ENCODE measurements at places on chromosomes 3 and 15.

DNA sequence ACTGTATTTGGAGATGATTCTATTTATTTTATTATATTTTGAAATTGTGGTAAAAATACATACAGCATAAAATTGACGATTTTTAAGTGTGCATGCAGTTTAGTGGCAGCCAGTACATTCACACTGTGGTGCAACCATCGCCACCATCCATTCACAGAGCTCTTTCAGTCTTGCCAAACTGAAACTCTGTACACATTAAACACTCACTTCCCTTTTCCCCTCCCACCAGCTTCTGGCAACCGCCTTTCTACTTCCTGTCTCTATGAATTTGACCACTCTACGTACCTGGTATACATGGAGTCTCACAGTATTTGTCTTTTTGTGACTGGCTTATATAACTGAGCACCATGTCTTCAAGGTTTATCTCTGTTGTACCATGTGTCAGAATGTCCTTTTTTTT lies 303.3 kb upstream of the ATP10A start:
- no peak for DNase-seq

GRCh38 chr3:49198611-49199230 lies 27.3 kb downstream of the KLHDC8B start:
- no peak for DNase-seq

DNA sequence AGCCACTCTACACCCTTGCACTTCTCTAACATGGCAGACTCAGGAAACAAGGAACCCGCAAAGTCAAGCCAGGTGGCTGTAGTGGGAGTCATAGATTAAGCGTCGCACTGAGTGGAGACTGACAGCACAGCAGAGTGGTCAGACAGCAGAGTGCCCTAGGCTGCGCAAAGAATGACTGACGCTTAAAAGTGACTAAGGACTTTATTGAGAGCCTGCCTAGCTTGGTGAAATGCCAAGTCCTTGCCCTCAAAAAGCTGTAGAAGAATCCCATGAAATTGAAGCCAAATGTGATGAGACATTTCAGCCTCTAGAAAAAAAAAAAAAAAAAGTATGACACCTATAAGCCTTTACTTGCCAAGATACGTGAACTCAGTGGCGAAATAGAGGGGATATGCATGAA lies 30.2 kb downstream of the NCEH1 start:
- no peak for DNase-seq

DNA sequence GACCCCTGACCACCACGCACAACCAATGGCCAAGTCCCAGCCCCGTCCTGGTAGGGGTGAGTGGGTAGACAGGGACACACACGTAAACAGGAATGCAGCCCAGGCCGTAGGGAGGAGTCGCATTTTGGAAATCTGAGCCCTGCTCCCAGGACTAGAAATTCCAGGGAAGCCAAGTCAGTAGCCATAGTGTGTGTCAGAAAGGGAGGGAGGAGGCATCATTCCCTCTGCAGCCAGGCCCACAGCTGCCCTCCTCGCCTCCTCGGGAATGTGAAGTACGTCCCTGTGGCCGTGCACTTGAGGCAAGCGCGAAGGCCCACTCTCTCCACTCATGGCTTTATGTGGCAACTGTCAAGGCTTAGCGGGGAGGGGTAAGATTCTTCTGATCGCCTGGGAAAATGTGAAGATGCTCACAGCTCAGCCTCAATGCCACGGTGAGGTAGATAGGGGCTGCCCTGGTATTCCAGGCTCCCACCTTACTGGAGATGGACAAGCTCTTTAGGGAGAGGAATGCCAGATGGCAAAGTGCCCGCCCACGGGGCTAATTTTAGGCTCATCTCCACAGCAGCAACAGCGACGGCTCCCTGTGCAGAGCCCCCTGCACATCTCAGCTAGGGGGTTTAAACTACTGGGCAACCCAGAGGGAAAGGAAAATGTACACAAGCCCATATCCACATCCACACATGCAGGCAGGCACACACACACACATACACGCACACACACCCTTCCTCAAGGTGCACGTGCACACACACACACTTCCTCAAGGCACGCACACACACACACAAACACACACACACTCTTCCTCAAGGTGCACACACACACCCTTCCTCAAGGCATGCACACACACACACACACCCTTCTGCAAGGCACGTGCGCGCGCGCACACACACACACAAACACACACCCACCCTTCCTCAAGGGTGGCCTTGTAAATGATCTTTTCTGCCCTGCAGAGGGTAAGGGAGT lies 65.5 kb downstream of the ADCY5 start:
- DNase-seq = no peak

DNA sequence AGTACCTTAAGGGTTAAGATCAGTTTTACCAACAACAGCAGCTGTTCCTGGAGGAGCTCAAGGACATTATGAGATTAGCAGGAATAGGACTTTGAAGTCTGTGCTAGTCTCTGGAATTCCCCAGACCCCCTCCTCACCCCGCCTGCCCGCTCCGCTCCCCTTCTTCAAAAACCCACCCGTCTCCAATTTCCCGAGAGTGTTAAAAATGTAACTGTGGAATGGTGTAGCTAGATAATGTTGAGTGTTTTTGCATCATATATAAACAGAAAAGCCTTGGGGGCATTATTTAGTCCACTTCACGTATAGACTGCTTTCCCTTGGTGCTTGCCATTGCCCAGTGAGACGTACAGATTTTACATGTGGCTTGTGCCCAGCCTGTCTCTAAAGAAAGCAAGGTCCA lies 65.0 kb upstream of the SEMA6D start:
- no peak for DNase-seq

DNA sequence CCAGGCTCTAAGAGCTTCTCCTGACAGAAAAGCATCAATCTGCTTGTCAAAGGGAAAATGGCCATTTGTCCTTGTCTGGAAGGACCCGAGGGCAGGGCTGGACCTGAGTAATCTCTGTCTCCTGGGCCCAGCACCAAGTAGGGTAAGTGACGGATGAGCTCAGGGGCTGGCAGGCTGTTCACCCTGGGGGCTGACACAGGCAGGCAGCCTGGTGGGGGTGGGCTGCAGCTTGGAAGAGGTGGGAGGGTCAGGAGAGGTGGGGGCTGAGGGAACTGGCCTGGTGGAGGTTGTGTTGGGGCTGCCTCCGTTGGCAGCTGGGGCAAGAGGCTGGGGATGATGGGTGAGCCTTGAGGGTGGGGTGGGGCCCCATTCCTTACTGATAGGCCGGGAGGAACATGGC lies 42.3 kb upstream of the ADPGK start:
- DNase-seq = no peak

DNA sequence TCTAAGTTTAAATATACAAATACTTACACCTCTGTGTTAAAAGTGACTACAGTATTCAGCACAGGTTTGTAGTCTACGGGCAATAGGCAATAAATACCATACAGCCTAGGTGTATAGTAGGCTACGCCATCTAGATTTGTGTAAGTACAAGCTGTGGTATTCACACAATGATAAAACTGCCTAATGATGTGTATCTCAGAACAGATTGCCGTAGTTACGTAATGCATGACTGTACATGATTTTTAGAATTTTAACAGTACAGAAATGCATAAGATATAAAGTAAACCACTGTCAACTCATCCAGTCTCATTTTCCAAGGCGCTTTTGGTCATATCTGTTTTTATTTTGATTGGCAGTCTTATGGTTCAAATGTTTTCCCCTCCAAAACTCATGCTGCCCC lies 365.7 kb downstream of the CTNNB1 start:
- no peak for DNase-seq

- no peak for DNase-seq
These were observed 129.4 kb downstream of the LRRK1 start for GRCh38 chr15:101048581-101049030.

DNA sequence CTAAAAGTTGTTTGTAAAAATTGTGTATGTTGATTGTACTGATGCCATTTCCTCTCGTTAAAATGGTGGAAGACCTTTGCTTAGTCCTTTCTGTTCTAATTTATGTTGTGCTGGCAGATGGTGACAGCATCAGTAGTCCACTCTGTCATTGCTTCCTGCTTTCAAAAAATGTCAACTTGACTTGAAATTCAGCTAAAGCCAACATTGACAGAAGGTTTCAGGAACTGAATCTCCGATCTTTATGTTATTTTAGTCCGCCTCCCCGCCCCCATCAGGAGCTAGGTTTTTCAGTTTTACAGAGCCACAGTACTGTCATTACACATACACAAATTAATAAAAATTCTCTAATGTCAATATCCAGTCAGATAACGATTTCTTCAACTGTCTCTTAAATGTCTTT lies 1.5 kb downstream of the CEP63 start:
- DNase-seq = no peak

DNA sequence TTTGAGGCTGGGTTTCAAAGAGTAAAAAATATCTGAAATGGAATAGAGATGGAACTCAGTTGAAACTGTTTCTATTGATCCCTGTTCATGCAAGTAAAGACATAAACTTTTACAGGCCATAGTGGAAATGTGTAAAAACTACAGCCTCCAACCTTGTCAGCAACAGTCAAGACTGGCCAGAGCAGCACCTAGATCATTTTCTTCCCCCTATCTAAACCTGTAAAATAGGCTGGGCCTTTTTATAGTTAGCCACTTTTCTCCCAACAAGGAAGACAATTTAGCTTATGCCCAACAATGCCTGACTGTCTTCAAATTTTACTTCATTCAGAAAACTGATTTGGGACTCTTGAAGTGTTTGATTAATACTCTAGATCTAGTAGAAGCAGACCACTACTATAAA lies 91.5 kb upstream of the CMC1 start:
- DNase-seq = no peak

DNA sequence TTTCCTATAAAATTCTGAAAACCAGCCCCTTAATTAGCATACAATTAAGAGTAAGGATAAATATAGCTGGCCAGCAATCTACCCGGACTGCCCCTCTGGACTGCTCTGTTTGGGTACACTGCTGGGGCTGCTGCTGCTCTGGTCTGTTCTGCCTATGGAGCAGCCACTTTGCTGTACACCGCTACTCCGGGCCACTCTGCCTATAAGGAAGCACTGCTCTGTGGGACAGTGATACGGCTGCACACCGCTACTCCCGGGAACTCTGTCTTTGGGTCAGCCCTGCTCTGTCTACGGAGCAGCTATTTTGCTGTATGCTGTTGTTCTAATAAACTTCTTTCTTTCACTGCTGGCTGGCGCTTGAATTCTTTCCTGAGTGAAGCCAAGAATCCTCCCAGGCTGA lies 316.5 kb upstream of the PLSCR5 start:
- DNase-seq = no peak

DNA sequence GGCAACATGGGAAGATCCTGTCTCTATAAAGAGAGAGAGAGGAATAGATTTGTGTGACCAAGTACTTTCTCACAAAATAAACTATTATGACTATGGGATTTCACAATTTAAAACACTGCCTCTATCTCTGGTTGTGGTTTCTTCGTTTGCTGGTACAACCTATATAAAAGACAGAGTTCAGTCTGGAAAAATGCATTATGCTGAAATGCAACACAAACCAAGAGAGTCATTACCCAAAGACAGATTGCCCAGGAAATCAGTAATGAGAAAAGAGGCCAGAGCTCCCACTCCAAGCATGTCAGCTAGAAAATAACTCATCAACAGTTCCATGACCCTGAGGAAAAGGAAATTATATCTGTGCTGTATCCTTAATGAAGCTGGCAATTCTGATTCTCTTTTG lies 23.2 kb downstream of the GPR176 start:
- DNase-seq = no peak
